ENCODE measurements at places on chromosomes 2 and 18. TPM values are rescaled to one million over a fixed set of nuclear protein-coding genes. Genes with fewer than 3 reads are reported as not detected.
A peak's percentile ranks its signal among the peaks of the same experiment; 100 is the strongest.

DNA sequence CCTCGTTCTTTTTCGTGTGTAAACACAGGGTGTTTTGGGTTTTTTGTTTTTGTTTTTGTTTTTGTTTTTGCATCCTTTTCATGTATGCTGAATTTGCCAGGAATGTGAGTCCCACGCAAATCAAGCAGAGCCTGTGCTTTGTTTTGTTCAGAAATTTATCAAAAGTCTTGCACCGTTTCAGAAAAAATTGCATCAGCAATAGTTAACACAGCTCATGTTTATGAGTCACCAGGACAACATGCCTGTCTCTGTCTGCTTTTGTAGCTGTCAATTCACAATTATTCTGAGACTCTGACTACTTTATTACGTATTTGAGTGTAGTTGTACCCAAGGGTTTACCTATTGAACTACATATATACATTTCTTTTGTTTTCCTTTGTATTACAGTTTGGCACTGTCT, 38.3 kb downstream of the MRPL44 start:
- peak; percentile 33 for DNase-seq

DNA sequence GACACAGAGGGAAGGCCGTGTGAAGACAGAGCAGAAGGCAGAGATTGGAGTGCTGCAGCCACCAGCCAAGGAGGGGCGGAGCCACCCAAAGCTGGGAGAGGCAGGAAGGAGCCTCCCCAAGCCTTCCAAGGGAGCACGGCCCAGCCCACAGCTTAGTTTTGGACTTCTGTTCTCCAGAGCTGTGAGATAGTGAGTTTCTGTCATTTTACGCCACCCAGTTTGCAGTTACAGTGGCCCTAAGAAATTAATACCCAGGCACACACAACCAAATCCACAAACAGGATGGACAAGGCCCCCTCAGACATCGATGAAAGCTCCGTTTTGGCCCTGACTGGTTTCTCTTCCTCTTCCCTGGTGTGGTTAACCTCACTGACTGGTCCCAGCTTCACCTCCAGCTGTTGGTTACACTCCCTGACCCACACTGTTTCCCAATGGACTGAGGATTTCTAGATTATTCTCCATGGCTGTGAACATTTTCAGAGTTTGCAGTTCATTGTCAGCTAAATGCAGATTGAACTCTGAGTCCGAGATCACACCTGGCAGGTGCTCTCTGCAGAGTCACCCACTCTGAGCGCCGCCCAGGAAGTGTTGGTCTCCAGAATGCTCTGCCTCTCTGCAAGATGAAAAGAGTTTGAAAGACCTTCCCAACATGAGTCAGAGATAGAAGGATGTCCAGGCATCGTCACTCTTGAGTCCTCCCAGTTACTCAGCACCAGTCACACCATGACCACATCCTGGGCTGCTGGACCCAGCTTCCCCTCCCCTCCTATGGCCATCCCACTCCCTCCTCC, 100.2 kb downstream of the TWIST2 start:
- peak; percentile 99 for DNase-seq

- no peak for DNase-seq
Observed at GRCh38 chr2:234335661-234336228, 161.1 kb downstream of the ARL4C start.

ASB18 gene
- not detected for total RNA-seq

DNA sequence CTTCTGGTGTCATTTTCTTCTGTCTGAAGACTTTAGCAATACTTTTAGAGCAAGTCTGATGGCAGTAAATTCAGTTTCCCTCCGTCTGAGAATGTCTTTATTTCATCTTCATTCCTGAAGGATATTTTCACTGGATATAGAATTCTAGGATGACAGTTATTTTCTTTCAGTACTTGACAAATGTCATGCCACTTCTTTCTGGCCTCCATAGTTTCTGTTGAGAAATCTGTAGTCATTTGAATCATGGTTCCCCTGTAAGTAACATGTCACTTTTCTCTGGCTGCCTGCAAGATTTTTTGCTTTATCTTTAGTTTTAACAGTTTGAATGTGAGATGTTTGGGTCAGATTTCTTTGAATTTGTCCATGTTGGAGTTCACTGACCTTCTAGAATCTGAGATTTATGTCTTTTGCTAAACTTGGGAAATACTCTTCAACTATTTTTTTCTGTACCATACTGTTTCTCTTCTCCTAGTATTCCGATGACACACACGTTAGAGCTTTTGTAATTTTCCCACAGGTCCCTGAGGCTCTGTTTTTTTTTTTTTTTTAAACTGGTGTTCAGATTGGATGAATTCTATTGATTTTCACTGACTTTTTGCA, 30.2 kb downstream of the RMND5A start:
- no peak for DNase-seq

GRCh38 chr2:46438794-46439193, 40.6 kb upstream of the TMEM247 start:
- no peak for DNase-seq

DNA sequence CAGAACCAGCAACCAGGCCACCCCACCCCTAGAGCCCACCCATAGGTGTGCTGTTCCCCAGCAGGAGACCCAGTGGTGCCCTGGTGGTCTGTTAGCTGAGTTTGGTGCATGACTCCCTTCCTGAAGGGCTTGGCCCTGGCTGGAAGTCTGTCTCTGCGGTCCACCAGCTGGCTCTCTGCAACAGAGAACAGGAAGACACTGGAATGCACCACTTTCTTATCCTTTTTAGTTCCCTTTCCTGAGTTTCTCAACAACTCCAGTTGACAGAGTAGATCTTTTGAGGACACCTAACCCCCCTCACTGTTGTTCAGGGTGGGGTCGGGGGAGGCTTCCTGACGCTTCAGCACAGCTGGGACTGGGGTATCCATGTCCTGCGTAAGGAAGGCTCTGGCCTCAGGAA, 11.9 kb upstream of the RPL37A start:
- DNase-seq, result peak; percentile 63

NTSR2 gene
- not detected for total RNA-seq

GRCh38 chr18:50949185-50949584, 18.7 kb upstream of the ELAC1 start:
- DNase-seq, result no peak

BMP10 gene
- not detected for total RNA-seq

DNA sequence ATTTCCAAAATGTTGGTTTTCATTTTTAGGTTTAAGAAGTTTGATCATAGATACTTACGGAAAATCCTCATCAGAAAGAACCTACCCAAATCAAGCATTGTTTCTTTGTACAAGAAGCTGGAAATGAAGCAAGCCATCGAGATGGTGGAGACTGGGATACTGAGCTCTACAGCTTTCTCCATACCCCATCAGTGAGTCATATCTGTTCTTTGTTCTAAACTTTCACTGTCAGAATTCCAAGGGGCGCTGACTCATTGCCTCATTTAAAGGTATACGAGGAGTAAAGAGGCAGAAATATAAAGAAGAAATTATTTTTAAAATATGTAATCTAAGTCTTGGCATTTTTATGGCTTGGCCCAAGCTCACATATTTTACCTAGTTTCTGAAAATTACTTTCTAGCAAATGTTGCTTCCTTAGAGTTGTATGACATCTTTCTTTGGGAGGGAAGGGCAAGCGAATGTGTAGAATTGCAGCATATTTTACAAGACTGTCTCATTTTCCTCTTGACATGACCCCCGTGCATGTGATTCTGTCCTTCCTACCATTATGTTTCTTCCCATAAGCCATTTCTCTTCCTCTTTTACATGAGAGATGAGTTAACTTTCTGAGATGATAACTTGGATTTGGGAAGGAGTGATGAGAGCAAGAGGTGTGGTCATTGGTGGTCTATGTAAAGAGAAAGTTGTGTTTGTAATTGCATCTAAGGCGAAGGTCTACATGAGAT, 41.2 kb downstream of the SLC9A4 start:
- peak; percentile 90 for DNase-seq

DNA sequence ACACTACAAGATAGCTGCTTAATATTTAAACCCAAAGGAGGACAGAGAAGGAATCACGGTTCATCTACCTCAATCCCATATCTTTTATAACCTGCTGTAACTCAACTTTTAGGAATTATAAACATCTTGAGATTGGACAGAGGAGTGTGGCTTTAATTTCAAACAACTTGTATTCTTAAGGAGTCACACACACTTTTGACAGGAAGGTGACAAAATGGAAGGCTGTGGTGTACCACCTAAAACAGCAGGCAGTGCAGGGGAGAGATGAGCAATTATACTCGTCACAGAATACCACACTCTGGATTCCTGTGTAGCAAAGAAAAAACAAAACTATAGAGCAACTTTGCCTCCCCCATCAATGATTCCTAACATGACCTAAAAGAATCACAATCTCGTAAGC, 194.8 kb downstream of the ZEB2 start:
- DNase-seq, result no peak

C18orf54 gene
- 8.2 TPM for total RNA-seq

DNA sequence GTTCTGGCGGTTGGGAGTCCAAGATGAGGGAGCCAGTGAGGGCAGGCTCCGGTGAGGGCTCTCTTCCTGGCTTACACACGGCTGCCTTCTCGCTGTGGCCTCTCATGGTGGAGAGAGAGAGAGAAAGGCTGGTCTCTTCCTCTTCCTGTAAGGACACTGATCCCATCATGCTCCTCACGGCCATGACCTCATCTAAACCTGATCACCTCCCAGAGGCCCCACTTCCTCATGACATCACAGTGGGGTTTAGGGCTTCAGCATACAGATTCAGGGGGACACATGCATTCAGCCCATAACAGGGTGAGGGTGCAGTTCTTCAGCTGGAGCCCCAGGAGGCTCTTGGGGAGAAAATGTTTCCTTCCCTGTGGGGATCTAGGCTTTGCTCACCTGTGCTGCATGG, 29.2 kb downstream of the AGAP1 start:
- DNase-seq, result no peak

DNA sequence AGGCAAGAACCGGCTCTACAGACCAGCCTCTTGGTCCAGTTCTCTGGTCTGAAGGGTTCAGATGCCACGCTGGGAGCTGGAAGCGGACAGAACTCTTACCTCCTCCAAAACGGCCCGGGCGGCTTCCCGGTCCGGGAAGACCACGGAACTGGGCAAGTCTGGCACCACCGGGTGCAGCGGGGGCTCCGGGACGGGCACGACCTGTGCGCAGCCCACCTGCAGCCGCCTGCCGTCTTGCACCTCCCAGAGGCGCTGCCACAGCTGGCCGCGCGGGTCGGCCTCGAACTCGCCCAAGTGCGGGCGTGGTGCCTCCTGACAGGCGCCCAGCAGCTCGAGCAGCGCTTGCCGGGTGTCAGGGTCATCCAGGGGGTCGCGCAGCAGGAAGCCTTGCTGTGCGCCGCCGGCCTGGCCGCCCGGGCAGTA, 773 bp downstream of the CMPK2 start:
- DNase-seq, result no peak

IFIH1 gene
- 2.4 TPM for total RNA-seq

DNA sequence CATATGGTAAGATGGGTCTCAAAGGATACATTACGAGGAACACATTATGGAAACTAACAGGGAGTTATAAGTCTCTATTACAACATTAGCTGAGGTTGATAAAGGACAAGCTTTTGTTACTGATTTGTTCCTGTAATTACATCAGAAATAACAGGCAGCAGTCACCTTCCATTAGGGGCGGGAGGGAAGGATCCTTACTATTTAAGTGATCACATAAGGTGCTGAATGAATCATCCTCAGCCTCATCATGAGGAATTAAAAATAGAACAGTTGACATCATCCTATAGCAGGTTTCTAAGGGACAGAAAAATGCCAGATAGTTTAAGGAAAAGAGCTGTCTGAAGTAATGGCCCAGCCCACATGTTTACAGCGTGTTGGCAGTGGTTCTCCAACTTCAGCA, 86.9 kb upstream of the MGAT5 start:
- DNase-seq, result peak; percentile 28

ALK gene
- 0.06 TPM for total RNA-seq

DNA sequence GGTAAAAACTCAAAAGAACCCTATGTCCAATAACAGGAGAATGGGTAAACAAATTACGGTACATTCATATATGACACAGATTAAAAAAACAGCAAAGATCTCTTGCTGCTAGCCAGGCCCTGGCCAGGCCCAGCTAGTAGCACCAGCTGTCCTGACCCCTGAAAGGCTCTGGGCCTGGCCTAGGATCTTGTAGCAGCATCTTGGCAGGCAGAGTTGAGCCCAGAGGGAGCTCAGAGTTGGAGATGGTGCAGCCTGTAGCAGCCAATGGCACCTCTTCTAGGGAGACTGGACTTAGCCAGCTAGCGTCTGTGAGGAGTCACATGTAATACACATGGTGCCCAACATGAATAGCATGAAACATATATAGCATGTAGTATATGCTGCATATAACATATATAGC, 69.1 kb downstream of the HS6ST1 start:
- no peak for DNase-seq

DNA sequence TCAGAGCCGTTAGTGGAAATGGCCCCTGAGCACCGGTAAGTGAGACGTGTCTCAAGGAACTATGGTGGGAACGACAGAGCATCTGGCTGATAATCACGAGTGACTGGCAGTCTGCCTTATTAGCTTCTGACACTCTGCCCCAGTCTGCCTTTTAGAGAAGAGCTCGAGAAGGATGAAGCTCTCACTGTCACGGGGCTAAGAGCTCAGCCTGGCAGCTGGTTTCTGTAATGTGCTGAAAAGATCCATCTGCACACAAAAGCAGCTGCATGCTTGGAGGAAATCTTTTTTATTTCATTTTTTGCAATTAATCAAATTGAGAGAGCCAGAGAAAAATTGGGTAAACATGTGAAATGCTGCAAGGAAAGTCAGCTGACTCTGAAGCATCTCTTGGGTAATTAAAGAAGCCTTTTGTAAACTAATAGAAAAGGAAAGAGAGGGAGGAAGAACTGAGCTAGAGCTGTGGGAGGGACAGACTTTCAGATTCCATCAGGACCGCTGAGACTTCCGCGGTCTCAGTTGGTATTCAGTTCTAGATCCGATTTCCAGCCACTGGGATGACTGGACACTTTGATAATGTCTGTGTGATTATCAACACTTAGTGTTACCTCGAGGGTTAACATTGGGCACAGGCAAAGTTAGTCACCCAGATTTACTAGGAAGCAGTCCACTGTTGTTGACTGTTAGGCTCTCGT, 24.4 kb downstream of the MBP start:
- peak; percentile 77 for DNase-seq

CHRND gene
- not detected for total RNA-seq

GRCh38 chr18:51802569-51803428, 537.2 kb upstream of the DCC start:
- DNase-seq, result no peak

GRCh38 chr2:48540237-48540935, 10.4 kb downstream of the STON1 start:
- DNase-seq, result no peak

INPP5D gene
- total RNA-seq, result 1.0 TPM

DNA sequence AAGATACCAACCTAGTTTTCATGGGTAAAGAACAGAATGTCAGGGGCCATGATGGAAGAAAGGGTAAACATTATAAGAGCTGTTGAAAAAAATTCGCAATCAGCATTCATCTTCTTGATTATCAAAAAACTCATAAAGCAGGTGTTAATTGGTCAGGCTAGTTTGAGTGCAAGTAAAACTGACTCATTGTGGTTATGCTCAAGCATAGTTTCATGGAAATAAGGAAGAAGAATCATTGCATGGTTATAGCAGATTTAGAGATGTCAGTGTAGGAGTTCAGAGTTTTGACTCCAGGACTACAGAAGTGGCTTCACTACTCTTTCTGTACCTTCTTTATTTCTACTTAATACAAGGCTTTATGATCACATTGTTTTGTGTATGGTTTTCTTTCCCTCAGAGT, 26.9 kb upstream of the CDH19 start:
- no peak for DNase-seq

Measured in HT1080 (cell line).